Stimulated activated CD4-positive, alpha-beta T cell treated with anti-CD3 and anti-CD28 coated beads, Interleukin-1b, Interleukin-23, amount 100 ng/mL, for 24 hours (primary cell): ENCODE measurements at places on chromosomes 6 and 20.

DNA sequence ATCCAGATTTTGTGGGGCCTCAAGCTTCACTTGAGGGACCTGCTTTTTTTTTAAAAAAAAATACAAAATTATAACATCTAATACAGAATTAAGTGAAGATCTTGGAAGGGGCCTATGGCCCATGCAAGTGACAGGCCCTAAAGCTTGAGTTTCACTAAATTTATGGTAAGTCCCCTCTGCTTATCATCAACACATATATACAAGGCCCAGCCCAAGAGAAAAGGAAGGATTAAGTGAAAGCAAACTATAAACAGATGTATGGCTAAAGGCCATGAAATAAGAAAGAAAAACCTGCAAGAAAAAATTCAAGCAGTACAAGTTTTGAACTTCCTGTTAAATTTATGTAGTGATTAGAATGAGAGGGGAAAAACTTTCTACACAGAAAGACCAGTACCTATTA is 86.8 kb downstream of the CDC40 start:
- DNase-seq = no peak

DNA sequence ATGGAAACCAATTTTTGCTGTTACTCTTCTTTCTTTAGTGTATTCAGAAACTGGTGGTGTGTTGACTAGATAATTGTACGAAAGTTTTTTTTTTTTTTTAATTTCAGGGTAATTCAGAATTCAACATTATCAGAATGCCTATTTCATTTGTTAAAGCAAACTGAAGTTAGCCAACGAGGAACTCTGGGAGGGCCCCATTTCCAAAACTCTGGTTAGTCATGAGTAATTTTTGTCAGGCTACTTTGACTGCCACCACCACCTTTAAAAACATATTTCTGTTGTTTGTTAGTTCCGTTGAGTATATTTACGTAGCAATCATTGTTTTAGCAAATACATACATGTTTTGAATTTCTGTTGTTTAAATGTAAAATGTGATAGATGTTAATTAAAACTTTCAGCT is 763 bp downstream of the ZKSCAN8 start:
- no peak for DNase-seq

- no peak for DNase-seq
Measured at GRCh38 chr6:56714982-56715456, 72.3 kb upstream of the DST start.

- DNase-seq = no peak
Measured at GRCh38 chr20:19975901-19976300, 41.3 kb upstream of the NAA20 start.

- DNase-seq = no peak
Measured at GRCh38 chr6:34247481-34248197, 1.2 kb downstream of the SMIM29 start.

GRCh38 chr20:60428651-60429050 is 470.4 kb downstream of the CDH26 start:
- DNase-seq = no peak

- no peak for DNase-seq
Measured at GRCh38 chr6:143232849-143233248, 172.2 kb downstream of the AIG1 start.

- DNase-seq = no peak
Measured at GRCh38 chr6:79134699-79135474, 56.8 kb upstream of the PHIP start.

DNA sequence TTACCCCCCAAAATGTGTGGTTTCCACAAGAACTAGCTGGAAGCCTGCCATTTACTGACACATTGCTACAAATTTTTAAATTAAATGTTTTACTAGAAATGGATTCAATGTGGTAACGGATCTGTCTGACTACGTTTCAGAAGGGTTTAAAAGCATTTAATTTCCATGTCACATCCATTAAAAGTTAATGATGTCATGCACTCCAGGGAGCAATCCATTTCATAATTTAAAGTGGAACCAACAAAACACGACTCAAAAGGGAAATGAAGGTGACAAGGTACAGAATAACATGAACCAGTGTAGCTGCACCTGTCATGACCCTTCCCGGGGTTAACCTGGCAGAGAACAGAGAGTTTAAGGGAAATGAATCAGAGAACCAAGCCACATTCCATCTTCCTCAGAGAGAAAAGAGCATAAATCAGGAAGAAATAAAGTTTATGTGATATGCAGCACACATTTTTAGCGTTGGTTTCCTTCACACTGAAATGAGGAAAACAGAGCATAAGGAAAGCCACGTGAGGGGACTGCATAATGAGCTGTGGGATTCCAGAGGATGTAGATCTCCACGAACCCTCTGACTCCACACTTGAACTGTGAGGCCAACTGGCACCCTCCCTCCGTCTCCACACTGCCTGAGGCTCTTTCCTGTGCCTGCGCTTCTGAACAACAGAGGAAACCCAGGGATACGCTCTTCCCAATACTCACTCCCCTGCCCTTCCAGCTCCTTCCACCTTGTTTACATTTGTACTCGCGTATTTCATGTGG is 170.3 kb upstream of the AHI1 start:
- no peak for DNase-seq

- DNase-seq = no peak
Measured at GRCh38 chr20:3221398-3222226, 12.3 kb downstream of the ITPA start.

DNA sequence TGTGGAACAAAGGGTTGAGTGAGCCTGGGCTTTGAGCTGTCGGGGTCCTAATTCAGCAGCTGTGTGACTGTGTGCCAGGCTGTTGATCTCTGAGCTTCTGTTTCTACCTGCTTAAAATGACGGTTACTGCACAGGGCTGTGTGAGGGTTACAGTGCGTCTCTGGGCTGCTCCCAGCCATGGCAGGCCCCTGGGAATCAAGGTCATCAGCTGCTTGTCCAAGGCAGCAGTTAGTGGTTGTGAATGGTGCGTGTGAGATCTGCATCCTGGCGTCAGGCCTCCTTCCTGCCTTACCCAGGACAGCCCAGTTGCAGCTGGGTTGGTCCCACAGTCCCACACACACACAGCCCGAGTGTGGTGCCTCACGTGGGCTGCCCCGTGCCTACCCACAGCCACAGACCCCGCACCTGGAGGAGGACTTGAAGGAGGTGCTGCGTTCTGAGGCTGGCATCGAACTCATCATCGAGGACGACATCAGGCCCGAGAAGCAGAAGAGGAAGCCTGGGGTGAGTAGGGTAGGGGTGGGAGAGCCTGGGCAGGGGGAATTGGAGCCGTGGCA is 15.6 kb downstream of the GTSF1L start:
- no peak for DNase-seq

DNA sequence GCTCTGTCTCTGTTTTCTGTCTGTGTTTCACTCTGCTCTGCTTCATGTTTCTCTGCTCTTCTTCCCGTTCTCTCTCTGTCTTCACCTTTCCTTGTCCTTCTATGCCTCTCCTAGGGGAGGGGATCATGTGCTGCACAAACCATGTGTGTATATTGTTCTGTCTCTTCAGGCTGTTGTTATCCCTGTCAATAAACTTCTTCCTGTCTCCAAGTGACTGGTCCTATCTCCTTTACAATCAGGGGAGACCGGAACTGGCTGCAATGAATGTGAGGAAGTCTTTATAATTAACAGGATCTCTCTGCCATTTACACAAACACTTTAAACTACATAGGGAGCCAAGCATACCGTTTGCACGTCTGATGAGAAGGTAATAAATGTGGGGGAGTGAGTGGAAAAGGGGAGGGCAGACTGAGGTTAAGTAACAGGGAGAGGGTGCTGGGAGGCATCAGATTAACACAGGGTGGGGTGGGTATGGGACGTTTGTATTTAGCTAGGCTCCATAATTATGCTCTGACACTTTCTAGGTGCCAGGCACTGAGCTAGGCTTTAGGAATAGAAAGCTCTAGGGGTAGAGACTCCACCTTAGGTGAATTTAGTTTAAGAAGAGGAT is 626.1 kb downstream of the DHX35 start:
- no peak for DNase-seq

DNA sequence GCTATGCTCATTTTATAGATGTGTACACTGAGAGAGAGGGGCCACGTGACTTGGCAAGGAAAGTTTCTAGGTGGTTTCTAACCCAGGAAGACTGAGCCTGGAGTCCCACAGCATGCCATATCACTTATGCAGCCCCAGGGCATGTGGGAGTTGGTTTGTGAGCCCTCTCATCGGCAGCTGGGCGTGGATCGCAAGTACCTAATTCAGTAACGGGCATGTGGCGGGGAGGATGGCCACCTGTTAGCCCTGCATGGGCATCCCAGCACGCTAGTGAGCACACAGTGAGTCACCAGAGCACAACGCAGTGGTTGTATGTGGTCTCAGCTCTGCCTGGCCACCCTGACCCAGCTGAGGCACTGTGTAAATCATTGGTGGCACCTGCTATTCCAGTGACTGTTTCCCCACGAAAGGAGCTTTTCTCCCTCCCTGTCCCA is 88.3 kb downstream of the NINL start:
- no peak for DNase-seq

DNA sequence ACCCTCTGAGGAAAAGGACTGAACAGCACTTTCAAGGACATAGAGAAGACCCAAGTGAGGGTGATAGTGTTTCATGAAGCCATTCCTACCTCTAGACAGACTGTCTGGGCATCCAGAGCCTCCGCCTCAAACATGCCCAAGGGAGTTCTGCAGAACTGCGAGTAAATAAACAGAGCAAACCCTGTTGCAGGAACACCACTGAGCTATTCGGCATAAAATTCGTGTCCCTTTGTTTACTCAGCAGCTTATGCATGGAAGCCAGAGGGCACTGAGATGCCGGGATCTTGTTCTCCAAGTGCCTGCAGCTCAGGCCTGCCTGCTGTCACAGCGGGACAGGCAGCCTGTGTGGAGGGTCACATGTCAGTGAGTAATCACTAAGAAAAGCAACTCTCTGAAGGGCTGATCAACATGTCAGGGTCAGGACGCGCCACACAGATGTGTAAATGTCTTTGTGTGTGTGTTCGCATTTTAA is 164.9 kb upstream of the HEY2 start:
- DNase-seq = no peak

DNA sequence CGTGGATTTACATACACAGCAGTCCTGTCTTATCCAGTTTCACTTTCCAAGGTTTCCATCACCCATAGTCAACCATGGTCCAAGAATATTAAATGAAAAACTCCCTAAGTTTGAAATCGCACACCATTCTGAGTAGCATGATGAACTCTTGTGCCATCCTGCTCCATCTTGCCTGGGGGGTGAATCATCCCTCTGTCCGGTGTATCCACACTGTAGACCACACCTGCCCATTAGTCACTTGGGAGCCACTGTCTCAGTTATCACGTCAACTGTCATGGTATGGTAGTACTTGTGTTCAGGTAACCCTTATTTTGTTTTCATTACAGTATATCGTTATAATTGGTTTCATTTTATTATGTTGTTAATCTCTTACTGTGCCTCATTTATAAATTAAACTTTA is 38.5 kb downstream of the PTGIS start:
- DNase-seq = no peak

GRCh38 chr20:16189371-16189770 is 383.9 kb downstream of the KIF16B start:
- no peak for DNase-seq

DNA sequence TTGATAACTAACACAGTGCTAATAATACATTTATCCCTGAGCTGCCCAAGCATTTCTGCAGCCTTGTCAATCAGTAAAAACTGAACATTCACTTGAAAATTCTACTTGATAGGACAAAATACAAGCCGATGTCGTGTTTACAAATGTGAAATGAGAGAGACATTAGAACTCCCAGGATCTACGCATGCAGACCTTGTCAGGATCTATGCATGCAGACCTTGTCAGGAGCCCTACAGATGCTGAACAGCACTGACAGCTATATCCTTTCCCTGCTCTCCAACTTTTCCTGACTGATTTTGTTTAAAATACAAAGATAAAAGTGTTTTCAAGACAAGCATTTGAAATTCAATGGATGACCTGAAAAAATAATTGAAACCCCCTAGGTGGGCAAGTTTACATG is 28.9 kb downstream of the INSM1 start:
- no peak for DNase-seq

- DNase-seq = no peak
Measured at GRCh38 chr6:19838442-19839236, 1.5 kb downstream of the ID4 start.

DNA sequence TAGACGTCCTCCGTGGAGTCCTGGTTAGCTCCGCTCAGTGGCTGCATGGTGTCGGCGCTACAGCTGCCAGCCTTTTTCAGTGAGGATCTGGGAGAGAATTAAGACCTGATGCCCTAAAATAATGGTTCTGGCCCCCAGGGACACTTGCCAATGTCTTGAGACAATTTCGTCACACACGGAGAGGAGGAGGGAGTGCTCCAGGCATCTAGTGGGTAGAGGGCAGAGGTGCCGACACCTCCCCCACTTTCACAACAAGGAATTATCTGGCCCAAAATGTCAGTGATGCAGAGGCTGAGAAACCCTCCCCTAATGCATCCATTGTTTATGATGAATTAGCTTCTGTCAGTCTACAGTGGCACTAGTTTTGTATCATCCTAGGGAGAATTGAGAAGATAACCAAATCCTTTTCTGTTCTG is 24.4 kb downstream of the TMEM181 start:
- no peak for DNase-seq

GRCh38 chr6:100453701-100454521 is 10.8 kb downstream of the SIM1 start:
- DNase-seq = no peak
